ENCODE measurements at places on chromosomes 16 and 17.

- no peak for DNase-seq
Observed at GRCh38 chr17:9356488-9356911, 219.1 kb downstream of the STX8 start.

DNA sequence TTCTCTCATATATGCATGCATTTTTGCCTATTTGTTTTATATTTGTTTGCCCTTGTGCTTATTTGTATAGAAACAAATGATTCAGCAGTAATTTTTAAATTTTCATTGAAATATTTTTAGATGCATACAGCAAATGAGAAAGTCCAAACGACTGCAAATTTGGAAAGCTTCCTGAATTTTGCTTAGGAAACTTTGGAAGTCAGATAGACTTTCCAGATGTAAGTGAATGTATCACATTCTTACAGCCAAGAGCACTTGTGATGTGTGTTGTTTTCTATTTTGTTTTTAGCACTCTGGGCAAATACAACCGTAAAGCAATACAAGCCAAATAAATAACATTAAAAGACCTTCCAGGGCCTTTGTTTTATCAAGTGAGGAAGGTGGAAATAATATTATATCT, 680.8 kb upstream of the CDH8 start:
- DNase-seq, result no peak

- DNase-seq, result no peak
Observed at GRCh38 chr16:73280388-73280787, 232.5 kb upstream of the ZFHX3 start.

GRCh38 chr17:65190467-65191097, 53.4 kb downstream of the RGS9 start:
- no peak for DNase-seq

- no peak for DNase-seq
Observed at GRCh38 chr17:609232-609810, 105.3 kb downstream of the VPS53 start.

GRCh38 chr17:6299275-6299674, 135.6 kb downstream of the AIPL1 start:
- no peak for DNase-seq

DNA sequence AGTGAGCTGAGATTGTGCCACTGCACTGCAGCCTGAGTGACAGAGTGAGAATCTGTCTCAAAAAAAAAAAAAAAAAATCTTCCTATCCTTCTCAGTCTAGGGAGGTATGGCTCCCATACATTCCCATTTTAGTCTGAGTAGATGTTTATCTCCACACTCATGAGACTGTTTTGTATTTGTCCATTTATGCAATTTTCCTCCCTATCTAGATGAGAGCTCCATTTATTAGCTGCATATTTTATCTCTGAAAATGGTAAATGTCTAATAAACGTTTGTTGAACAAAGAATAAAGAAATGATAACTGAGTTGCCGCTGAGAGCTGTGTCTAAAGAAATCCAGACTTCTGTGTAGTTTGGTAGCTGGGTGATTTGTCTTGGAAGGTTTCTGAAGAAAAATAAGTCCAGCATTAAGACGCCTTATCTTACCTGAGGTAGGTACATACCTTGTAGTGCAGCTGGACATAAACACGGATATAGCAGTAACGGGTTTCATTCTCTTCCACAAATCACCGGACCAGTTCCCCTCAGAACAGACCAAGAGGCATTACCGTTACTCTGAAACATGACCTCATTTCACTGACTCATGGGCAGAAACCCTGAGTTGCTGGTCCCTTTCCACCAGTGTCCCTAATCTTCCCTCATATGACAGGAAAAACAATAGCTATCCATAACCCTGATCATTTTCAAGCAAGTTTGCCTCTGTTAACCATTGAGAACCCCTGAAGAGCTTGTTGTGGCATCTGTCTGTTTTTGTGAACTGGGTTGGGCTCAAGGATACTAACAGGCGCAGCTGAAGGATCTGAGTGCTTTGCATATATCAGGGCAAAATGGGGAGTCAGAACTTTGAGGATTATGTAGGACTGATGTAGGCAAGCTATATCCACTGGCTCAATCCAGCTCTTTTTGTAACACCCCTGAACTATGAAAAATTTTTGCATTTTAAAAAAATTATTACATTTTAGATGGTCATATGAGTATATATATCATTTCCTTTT, 177.4 kb upstream of the XYLT1 start:
- DNase-seq, result no peak

DNA sequence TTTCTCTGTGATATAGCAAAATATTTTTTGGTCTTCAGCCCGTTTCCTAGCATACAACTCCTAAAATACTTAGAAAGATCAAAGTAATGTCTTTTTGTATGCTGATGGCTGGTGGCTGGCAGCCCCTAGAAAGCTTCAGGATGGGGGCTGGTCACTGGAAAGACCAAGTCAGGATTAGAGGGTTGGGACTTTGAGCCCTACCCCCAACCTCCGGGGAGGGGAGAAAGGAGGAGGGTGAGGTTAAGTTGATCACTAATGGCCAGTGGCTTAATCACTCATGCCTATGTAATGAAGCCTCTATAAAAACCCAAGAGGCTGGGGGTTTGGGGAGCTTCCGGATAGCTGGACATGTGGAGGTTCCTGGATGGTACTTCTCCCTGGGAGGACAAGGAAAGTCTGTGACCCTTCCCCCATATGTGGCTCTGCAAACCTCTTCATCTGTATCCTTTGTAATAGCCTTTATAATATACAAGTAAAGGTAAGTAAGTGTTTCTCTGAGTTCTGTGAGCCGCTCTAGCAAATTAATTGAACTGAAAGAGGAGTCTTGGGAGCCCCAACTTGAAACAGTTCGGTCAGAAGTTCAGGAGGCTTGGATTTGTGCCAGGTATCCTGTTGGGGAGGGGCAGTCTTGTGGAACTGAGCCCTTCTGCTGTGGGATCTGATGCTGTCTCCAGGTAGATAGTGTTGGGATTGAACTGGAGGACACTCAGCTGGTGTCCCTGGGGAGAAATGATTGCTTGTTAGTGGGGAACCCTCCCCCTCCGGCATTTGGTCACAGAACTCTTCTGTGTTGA, 3.5 kb downstream of the SLC7A6 start:
- DNase-seq, result no peak

DNA sequence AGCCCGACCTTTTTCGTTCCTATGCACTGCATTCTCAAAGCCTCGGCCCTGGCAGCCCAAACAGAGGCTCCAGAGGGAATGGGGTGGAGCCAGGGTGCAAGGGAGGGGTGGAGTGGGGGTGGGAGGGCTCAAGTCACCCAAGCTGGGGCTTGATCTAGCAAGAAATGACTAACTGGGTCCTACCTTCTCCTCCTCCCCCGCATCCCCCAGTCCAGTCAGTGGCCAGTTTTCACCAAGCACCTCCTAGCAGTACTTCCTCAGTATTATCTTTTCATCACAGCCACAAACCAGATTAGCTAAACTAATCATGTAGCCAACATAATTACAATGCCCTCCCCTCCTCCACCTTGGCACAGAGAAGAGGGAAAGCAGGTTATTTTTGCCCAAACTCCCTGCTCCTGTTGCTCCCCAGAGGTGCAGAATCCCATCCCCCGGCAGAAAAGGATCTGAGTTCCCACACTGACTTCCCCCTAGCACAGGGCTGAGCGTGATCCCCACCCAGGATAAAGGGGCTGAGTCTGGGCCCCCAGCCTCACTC, 2.2 kb downstream of the JUP start:
- DNase-seq, result peak; percentile 78

DNA sequence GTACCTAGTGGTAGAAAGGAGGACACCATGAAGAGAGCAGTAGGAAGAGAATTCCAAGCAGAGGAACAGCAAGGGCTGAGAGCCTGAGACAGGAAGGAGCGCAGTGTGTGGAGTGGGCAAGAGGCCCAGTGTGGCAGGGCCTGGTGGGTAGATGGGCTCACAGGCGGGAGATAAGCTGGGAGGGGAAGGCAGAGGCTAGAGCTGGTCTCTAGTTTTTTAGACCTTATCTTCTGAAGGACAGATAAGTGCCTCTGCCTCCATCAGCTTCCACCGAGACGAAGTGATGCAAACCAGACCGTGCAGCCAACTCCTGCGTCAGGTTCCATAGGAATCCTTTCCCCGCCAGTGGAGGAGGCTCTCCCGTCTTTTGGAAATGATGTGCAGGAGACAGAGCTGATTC, 33.6 kb downstream of the CDH1 start:
- DNase-seq, result no peak

DNA sequence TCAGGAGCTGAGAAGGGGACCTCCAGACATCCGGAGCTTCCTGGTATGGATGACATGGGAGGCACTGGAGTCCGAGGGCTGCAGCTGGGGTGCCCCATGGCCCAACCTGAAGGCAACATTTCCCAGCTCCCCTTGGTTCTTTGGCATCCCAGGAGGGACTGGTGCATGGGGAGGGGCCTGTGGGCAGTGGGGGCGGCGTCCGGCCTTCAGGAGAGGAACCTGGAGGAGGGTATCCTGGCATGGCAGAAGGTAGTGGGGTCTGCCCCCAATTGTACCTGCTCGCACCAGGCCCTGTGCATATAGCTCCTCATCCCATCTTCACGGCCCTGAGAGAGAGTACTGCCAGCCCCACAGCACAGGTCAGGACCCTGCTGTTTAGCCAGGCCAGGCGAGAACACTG, 11.9 kb downstream of the NPTX1 start:
- DNase-seq, result no peak

GRCh38 chr16:88939972-88940861, 36.8 kb downstream of the CBFA2T3 start:
- peak; percentile 91 for DNase-seq

DNA sequence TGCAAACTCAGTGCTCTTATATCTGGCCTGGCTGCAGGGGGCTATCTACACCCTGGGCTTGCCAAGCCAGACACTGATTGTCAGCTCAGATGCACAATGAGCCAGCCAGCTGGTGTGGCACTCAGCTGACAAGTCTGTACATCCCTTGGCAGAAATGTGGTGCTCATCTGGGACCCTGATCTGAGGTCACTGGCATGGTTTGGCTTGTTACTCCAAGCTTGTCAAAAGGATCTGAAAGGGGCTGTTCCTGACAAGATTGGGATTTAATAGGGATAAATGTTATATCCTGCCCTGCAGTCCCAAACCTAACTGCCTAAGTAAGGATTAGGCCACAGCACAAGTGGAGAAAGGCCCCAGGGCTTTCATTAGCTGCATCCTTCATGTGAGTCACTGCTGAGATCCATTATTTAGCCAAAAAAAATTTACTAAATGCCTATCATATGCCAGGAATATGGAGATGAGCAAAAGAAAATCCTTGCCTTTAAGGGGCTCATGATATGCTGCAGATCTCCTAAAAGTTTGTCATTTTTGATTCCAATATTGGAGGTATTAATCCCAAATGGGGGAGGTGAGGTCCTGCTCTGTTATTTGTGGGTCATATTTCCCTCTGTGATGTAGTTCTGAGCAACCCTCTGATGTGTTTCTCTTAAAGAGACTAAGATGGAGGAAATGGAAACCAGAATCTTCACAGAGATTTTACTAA, 6.3 kb downstream of the SLC6A2 start:
- no peak for DNase-seq

- peak; percentile 74 for DNase-seq
Observed at GRCh38 chr16:30997725-30998711, 12.4 kb downstream of the STX1B start.

GRCh38 chr16:56363781-56364565, 61.4 kb downstream of the AMFR start:
- DNase-seq, result no peak

DNA sequence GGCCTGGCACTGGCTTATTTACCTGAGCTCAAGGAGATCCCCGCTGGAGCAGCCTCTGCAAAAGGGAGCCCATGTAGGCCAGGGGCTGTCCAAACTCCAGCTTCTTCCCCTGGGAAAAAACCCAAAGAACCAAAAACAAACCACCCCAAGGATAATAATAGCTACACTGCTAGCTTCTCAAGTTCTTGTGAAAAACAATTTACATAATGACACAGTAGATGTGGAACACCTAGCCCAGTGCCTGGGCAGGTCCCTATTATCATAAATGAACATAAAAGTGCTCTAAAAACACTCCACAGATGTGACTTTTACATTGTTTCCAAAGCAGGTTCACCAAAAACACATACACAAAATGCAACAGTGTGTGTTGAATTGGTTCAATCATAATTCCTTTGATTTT, 27.3 kb downstream of the CENPV start:
- no peak for DNase-seq

- DNase-seq, result no peak
Observed at GRCh38 chr17:44920565-44920940, 5.3 kb upstream of the GFAP start.

DNA sequence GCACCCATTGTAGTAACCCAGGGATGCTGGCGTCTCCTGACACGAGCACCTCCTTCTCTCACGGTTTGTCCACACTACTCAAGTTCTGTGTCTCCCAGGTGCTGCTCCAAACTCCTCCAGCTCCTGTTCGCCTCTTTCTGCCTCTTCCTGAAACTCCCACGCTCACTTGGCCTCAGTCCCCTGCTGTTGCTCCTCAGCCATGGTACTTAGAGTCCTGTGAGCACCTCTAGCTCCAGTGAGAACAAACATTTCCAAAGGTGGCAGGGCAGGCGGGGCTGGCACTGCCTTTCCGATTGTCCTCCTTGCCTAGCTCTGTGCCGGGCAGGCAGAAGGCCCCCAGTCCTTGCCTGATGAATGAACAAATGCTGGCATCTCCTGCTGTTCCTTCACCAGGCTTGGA, 146.1 kb downstream of the SDK2 start:
- DNase-seq, result no peak

DNA sequence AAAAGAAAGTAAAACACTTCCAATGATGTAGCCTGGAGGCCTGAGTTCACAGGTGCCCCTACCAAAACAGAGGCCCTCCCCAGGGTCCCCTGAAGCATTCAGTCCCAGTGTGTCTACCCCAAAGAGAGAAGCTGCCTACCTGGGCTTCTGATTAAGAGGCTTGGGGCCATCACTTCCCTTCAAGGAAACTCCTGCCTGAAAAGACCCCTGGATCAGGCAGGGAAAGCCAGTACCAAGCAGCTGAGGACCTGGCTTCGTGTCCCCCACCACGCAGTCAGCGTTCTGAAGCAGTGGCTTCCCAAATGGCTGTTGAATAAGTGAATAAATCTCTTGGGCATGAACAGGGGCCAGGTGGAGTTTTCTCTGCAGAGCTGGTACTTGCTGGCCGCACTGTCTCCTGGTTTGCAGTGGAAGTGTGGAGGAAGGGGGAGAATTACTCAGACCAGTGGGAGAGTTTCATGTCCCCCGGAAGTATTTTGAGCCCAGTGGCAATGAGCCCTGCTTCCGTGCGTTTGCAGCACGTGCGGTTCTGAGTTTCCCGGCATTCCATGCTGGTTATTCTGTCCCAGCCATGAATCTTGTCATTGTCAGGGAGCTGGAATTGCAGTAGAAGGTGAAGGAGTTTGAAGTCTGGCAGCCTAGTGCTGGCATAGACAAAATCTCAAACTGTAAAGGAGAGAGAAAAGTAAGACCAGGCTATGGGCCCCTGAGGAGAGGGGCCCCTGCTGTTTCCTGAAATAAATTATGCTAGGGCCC, 27.0 kb downstream of the RMI2 start:
- peak; percentile 8 for DNase-seq

GRCh38 chr17:58755577-58756245, at the start of gene PPM1E:
Gene PPM1E (plus strand): TSS chr17:58755854.
- peak; percentile 97 for DNase-seq

DNA sequence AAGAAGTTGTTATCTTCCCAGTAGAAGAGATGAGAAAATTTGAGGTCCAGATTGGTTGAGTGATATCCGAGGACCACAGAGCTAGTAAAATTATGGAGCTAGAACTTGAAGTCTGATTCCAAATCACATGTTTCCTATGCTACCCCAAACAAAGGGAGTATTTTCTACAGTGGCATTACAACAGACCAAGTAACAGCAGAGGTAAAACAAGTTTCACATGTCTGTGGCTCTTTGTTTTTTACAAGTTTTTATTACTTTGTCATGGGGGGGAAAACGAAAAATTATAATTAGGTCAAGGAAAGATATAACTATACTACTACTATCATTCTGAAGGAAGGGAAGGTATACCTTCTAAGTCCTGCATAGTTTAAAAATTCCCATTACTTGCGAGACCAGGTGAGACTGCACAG, 49.4 kb downstream of the KANSL1 start:
- DNase-seq, result no peak

Measured in H7 (cell line).